H1 (cell line): ENCODE measurements at places on chromosomes 6 and 20. TPM values are rescaled to one million over a fixed set of nuclear protein-coding genes. Genes with fewer than 3 reads are reported as not detected.

FOXS1 gene
- not detected in 2 replicates for total RNA-seq

BTN2A1 gene
- 10.6 and 11.0 TPM in 2 replicates for total RNA-seq

SAMD3 gene
- total RNA-seq, result 1.9 and 3.5 TPM in 2 replicates

DBNDD2 gene
- 50.1 and 55.8 TPM in 2 replicates for total RNA-seq

- no peak overlapping the region for H3K27ac ChIP-seq
- H3K36me3 ChIP-seq, result no peaks in the 10 kb centered on the region
- DNase-seq, result no peak
- peaks cover 7% of the 10 kb centered on the region for H3K4me1 ChIP-seq
- H3K27me3 ChIP-seq, result no peaks in the 10 kb centered on the region
Observed at GRCh38 chr6:157758516-157759023, 64.5 kb upstream of the SNX9 start.

GRCh38 chr6:8180327-8181159 is 78.2 kb upstream of the EEF1E1 start:
- no peaks in the 10 kb centered on the region for H3K27me3 ChIP-seq
- H3K27ac ChIP-seq, result no peak overlapping the region
- H3K4me1 ChIP-seq, result peaks cover 9% of the 10 kb centered on the region

DNA sequence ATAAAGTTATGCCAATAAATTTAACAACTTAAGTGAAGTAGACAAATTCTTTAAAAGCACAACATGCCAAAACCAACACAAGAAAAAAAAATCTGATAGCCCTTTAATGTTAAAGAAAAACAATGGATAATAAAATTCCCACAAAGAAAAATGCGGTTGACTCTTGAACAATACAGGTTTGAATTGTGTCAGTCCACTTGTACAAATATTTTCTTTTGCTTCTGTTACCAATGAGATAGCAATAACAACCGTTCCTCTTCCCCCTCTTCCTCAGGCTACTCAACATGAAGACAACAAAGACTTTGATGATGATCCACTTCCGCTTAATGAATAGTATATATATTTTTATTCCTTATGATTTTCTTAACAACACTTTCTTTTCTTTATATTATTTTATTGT is 283.9 kb upstream of the MAN1A1 start:
- DNase-seq, result no peak
- H3K4me3 ChIP-seq, result no peak overlapping the region
- H3K36me3 ChIP-seq, result no peaks in the 10 kb centered on the region

GRCh38 chr20:14117768-14118167 is 122.5 kb downstream of the MACROD2 start:
- no peaks in the 10 kb centered on the region for H3K36me3 ChIP-seq
- no peaks in the 10 kb centered on the region for H3K4me1 ChIP-seq
- no peak overlapping the region for H3K27ac ChIP-seq
- DNase-seq, result no peak
- no peak overlapping the region for H3K4me3 ChIP-seq

DNA sequence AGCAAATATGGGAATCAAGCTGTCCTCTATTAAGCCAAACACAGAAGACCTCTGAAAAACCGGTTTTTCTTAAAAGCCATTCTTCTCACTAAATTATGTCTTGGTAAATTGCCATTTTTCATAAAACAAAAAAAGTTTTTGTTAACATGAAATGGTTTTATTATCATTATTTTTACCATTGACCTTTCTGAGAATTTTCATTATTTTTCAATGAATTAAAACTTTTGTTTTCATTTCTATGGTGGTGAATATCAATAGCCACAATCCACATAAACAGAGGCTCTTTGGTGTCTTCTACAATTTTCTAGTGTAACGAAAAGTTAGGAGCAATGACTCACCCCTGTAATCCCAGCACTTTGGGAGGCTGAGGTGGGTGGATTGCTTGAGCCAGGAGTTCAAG is 2.1 kb downstream of the SF3B5 start:
- no peak overlapping the region for H3K4me3 ChIP-seq
- no peaks in the 10 kb centered on the region for H3K36me3 ChIP-seq
- H3K27me3 ChIP-seq, result no peaks in the 10 kb centered on the region
- no peaks in the 10 kb centered on the region for H3K4me1 ChIP-seq
- no peak for DNase-seq
- no peak overlapping the region for H3K27ac ChIP-seq

DNA sequence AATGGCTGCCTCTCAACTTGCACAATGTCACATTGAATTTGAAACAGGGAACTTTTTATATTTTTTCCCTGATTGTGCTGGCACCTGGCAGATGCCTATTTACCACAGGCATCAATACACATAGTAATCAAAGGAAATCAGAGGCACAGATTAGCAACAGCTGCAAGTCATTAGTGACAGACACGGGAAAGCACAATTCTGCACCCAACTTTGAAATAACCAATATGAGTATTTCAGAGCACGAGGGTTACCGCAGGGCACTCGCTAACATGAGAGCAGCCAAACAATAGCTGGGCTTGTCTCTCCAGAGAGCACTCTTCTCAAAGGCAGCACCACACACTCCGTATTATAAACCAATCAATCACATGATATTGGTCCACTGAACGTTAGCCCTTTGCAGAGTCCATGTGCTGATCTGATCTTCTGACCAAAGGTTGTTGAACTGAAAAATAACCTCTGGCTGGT is 149.5 kb downstream of the RNF144B start:
- H3K4me3 ChIP-seq, result no peak overlapping the region
- no peaks in the 10 kb centered on the region for H3K4me1 ChIP-seq
- no peak for DNase-seq
- H3K27ac ChIP-seq, result no peak overlapping the region
- no peaks in the 10 kb centered on the region for H3K27me3 ChIP-seq

DNA sequence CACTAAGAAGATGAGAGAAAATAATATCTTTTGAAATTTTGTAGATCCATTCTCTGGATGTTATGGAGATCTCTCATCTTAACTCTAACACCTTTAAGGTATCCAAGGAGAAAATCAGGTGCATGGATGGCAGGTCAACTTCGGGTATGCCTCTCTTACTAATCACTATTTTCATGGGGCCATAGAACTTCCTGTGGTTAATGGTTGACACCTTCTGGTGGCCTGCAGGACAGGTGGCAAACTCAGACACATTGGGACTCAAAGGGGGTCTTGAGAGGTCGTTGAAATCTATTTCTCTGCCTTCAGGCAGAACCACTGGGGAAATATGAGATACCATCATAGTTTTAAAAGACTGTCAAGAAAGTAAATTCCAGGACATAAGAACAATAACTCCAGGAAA is 76.5 kb downstream of the ADAT2 start:
- no peaks in the 10 kb centered on the region for H3K4me1 ChIP-seq
- no peaks in the 10 kb centered on the region for H3K27me3 ChIP-seq
- H3K36me3 ChIP-seq, result no peaks in the 10 kb centered on the region
- H3K27ac ChIP-seq, result no peak overlapping the region
- H3K4me3 ChIP-seq, result no peak overlapping the region

DNA sequence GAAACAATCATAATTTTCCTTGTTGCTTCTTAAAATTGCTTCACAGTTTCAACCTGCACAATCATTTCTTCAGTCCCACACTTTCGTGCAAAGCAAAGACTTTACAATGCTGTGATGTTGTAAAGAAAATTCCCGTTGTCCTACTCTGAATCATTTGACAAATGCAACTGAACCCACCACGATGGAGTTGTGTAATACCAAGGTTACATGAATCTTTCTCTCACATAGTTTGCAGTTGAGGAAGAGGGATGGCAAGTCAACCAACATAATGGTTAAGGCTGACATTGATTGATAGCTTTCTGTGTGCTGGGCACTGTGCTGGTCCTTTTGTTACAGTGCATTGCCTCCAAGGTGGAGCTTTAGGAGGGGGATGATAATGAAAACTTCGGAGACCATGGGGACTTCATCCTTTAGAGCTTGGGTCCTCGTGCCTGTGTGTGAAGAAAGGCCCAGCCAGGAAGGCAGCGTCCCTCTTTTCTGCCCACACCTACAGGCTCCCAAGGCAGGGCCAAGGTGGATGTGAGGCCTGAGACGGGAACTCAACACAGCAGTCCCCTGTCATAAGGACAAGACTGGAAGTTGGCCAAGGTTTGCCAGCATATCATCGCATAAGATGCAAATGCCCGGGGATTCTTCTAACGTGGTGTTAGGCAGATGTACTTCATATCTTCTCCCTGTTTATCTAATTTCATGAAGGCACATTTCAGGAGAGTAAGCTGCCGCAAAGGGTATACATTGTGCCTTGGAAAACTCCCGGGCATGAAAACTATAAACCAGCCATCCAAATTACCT is 96.9 kb downstream of the LY86 start:
- H3K27ac ChIP-seq, result no peak overlapping the region
- no peaks in the 10 kb centered on the region for H3K36me3 ChIP-seq
- no peaks in the 10 kb centered on the region for H3K27me3 ChIP-seq
- H3K4me1 ChIP-seq, result peaks cover 15% of the 10 kb centered on the region

GRCh38 chr6:144581812-144582537 is 296.8 kb downstream of the UTRN start:
- no peak overlapping the region for H3K4me3 ChIP-seq
- H3K27ac ChIP-seq, result no peak overlapping the region
- H3K36me3 ChIP-seq, result peaks cover 7% of the 10 kb centered on the region; the same call in 1 of the 2 replicates
- peaks cover 5% of the 10 kb centered on the region; the same call in 1 of the 2 replicates for H3K4me1 ChIP-seq

DNA sequence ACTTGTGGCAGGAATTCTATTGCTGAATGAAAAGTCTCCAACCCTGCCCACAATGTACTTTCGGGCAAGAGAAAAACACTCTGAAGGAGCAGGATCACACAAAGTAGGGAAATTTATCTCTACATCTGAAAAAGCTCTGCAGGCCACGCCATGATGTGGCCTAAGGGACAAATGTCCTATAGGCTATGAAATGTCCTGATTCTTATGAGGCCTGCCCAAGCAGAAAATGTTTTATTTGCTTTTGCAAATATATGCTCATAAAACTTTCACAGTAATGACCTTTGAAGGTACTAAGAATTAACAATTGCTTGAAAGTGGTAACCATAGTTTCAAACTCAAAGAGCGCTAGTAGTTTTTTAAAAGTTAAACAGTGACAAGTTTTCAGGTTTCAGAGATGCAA is 31.0 kb downstream of the SYCP2 start:
- H3K4me1 ChIP-seq, result no peaks in the 10 kb centered on the region
- H3K27ac ChIP-seq, result no peak overlapping the region
- no peaks in the 10 kb centered on the region for H3K27me3 ChIP-seq
- no peak overlapping the region for H3K4me3 ChIP-seq
- DNase-seq, result no peak

DNA sequence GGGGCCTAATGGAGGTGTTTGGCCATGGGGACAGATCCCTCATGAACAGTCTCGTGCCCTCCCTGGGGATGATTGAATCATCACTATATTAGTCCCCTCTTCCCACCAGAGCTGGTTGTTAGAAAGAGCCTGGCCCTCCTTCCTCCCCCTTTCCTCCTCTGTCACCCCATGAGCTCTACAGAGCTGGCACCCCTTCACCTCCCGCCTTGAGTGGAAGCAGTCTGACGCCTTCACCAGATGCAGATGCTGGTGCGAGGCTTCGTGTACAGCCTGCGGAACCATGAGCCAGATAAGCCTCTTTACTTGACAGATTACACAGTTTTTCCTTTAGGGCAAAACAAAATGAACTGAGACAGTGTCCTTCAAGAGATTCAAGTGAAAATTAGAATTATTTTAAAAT is 74.4 kb upstream of the RIPOR2 start:
- H3K36me3 ChIP-seq, result no peaks in the 10 kb centered on the region
- no peak overlapping the region for H3K4me3 ChIP-seq
- H3K27me3 ChIP-seq, result no peaks in the 10 kb centered on the region
- no peaks in the 10 kb centered on the region; the same call in 1 of the 2 replicates for H3K4me1 ChIP-seq
- DNase-seq, result no peak

- DNase-seq, result no peak
- H3K4me1 ChIP-seq, result peaks cover 9% of the 10 kb centered on the region
- H3K36me3 ChIP-seq, result no peaks in the 10 kb centered on the region
- H3K4me3 ChIP-seq, result no peak overlapping the region
Observed at GRCh38 chr20:49570828-49571552, 3.1 kb upstream of the PTGIS start.

DNA sequence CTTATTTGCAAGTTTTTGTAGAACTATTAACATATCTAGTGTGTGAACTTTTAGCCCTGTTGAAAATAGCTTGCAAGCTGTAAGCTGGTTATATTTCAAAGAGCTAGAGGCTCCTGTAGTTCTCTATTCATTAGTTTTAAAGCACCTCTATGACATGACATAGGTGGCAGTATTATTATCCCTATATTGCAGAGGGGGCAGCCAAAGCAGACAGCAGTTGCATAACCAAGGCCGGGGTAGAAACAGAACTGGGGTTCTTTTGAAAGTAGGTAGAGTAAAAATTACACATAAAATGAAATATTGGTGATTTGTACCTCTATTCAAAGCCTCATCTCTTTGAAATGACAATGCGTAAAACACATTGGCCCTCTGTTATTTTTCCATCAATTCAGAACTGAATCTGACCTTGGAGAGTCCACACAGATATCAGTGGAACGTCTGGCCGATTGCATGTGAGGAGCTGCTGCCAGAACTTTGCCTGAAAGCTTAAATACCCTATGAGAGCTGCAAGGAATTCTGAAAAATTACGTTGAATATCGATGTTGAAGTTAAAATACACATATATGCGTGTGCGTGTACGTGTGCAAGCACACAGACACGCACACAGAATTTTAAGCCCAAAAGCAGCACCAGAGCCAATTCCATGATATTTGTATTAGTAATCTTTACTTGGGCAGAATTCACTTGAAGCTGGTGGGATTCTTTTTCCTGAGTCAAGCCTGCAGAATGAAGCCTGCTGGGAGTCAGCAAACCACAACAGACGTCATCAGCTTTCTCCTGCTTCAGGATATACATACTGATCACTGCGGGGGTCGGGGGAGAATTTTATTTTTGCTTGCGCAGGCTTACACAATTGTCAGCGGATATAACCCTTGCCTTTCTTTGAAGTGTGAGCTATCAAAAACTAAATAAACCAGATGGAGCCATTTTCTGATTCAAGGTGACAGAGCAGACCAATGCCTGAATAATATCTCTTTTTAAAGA is 163.2 kb downstream of the PDE7B start:
- no peak overlapping the region for H3K4me3 ChIP-seq
- no peak overlapping the region for H3K27ac ChIP-seq
- no peaks in the 10 kb centered on the region for H3K36me3 ChIP-seq
- H3K27me3 ChIP-seq, result no peaks in the 10 kb centered on the region
- H3K4me1 ChIP-seq, result no peaks in the 10 kb centered on the region

GRCh38 chr20:1033751-1034414 is 31.8 kb upstream of the RSPO4 start:
- H3K36me3 ChIP-seq, result no peaks in the 10 kb centered on the region
- H3K4me3 ChIP-seq, result no peak overlapping the region
- H3K4me1 ChIP-seq, result no peaks in the 10 kb centered on the region
- H3K27me3 ChIP-seq, result no peaks in the 10 kb centered on the region
- H3K27ac ChIP-seq, result no peak overlapping the region

- H3K27me3 ChIP-seq, result no peaks in the 10 kb centered on the region
- H3K4me1 ChIP-seq, result no peaks in the 10 kb centered on the region
- no peak overlapping the region for H3K27ac ChIP-seq
- H3K36me3 ChIP-seq, result no peaks in the 10 kb centered on the region
- no peak overlapping the region for H3K4me3 ChIP-seq
Observed at GRCh38 chr6:38552121-38552520, 87.6 kb downstream of the BTBD9 start.

GRCh38 chr6:57207872-57208271 is 14.2 kb downstream of the RAB23 start:
- no peak overlapping the region for H3K4me3 ChIP-seq
- no peaks in the 10 kb centered on the region for H3K27me3 ChIP-seq
- H3K36me3 ChIP-seq, result no peaks in the 10 kb centered on the region
- no peak overlapping the region for H3K27ac ChIP-seq
